A549 treated with CORT108297 at 1 μM for 4 hours (cell line): ENCODE measurements at places on chromosomes 3 and 15. TPM values are rescaled to one million over a fixed set of nuclear protein-coding genes. Genes with fewer than 3 reads are reported as not detected.

The GNL3 gene
- total RNA-seq, result 91.2 to 148 TPM (median 94.3 TPM) in 5 replicates

The HYAL1 gene
- total RNA-seq, result 0.37 to 0.52 TPM (median 0.44 TPM) in 5 replicates

The CSTA gene
- total RNA-seq, result 0.82 to 1.2 TPM (median 1.0 TPM) in 5 replicates

The SKOR1 gene
- total RNA-seq, result 0.02 to 0.05 TPM (median 0.04 TPM) in 4 of 5 replicates, not detected in the other

The CFAP161 gene
- total RNA-seq, result 0.14 TPM in 1 of 5 replicates, not detected in the others

The AMIGO3 gene
- total RNA-seq, result 0.23 to 1.3 TPM (median 0.41 TPM) in 5 replicates

The FGF7 gene
- total RNA-seq, result not detected in 5 replicates

The NR1I2 gene
- not detected in 5 replicates for total RNA-seq

The ACP3 gene
- total RNA-seq, result 0.02 to 0.14 TPM in 2 of 5 replicates, not detected in the others

The BSN gene
- total RNA-seq, result 0.08 to 0.16 TPM (median 0.13 TPM) in 5 replicates

The PFKFB4 gene
- 12.6 to 17.6 TPM (median 12.8 TPM) in 5 replicates for total RNA-seq

The PLAAT1 gene
- 0.09 to 0.14 TPM in 2 of 5 replicates, not detected in the others for total RNA-seq

The CRABP1 gene
- total RNA-seq, result 1.6 to 2.3 TPM (median 1.8 TPM) in 5 replicates

The ZDHHC19 gene
- 0.09 to 0.27 TPM (median 0.18 TPM) in 3 of 5 replicates, not detected in the others for total RNA-seq

The BFSP2 gene
- not detected in 5 replicates for total RNA-seq

The TICRR gene
- total RNA-seq, result 11.1 to 14.7 TPM (median 13.5 TPM) in 5 replicates

The ISG20 gene
- total RNA-seq, result 36.7 to 46.2 TPM (median 40.1 TPM) in 5 replicates

The UCN2 gene
- total RNA-seq, result 6.9 to 11.3 TPM (median 9.7 TPM) in 5 replicates

The NDN gene
- 0.05 to 0.08 TPM (median 0.06 TPM) in 3 of 5 replicates, not detected in the others for total RNA-seq

The H1-8 gene
- not detected in 5 replicates for total RNA-seq

The CCDC54 gene
- total RNA-seq, result not detected in 5 replicates

The ACTRT3 gene
- total RNA-seq, result 2.5 to 3.2 TPM (median 2.7 TPM) in 5 replicates

The CASR gene
- total RNA-seq, result not detected in 5 replicates

The NANOGP8 gene
- not detected in 5 replicates for total RNA-seq

The RAB6B gene
- 0.96 to 2.7 TPM (median 2.0 TPM) in 5 replicates for total RNA-seq

The DUOXA1 gene
- total RNA-seq, result 0.08 to 0.17 TPM (median 0.12 TPM) in 5 replicates

The P2RY1 gene
- 0.36 to 0.49 TPM (median 0.37 TPM) in 5 replicates for total RNA-seq

The PIGZ gene
- total RNA-seq, result 1.1 to 1.8 TPM (median 1.6 TPM) in 5 replicates

The SLC6A11 gene
- total RNA-seq, result 0.04 to 0.09 TPM (median 0.07 TPM) in 5 replicates

The PSMD2 gene
- total RNA-seq, result 303 to 385 TPM (median 316 TPM) in 5 replicates

The HTR3E gene
- not detected in 5 replicates for total RNA-seq

The ERC2 gene
- total RNA-seq, result 0.08 to 0.25 TPM (median 0.12 TPM) in 4 of 5 replicates, not detected in the other

The AP3B2 gene
- total RNA-seq, result 0.57 to 0.94 TPM (median 0.74 TPM) in 5 replicates

The FANCD2OS gene
- total RNA-seq, result not detected in 5 replicates

The TGM5 gene
- not detected in 5 replicates for total RNA-seq

The PDCD10 gene
- 51.2 to 69.2 TPM (median 55.9 TPM) in 5 replicates for total RNA-seq

The TM2D3 gene
- 28.4 to 33.0 TPM (median 30.6 TPM) in 5 replicates for total RNA-seq

The GPR87 gene
- 1.4 to 1.8 TPM (median 1.7 TPM) in 5 replicates for total RNA-seq

The KIF15 gene
- total RNA-seq, result 7.3 to 13.8 TPM (median 8.1 TPM) in 5 replicates

The FBXO40 gene
- not detected in 5 replicates for total RNA-seq

The LDHAL6B gene
- not detected in 5 replicates for total RNA-seq
